Activated naive CD4-positive, alpha-beta T cell treated with anti-CD3 and anti-CD28 coated beads, Interleukin-2, amount 50 U/mL, for 16 hours (primary cell): ENCODE measurements at places on chromosomes 7 and 10.

DNA sequence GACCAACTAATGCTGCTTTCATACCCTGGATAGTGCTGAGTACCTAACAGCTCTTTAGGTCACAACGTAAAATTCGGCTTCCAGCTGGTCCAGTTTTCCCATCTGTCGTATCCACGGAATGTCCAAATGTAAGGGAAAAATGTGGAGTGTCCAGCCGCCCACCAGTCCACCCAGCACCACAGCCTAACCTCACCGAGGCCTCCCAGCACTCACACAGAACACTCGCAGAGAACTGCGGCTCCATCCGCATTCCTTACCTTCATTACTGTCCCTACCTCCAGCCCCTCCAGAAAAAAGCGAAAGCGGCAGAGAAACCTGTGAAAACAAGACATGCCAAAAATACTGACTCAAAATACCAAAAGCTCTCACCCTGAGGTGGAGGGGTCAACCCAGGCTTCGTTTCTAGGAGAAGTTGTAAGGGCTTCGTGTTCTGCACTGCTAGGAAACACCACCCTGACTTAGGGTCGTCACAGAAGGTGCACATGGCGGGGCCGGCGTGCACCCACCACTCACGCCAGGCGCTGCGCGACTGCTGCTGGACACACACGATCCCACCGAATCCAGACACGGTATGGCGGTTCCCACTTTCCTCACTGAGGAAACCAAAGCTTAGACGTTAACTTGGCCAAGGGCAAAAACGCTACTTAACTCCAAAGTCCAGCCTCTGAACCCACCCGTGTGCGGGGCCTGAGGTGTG lies 73.9 kb downstream of the AMZ1 start:
- no peak for DNase-seq

- no peak for DNase-seq
Measured at GRCh38 chr7:22884911-22885788, 62.5 kb upstream of the TOMM7 start.

GRCh38 chr10:83849150-83849549 lies 290.2 kb upstream of the GHITM start:
- DNase-seq = no peak

GRCh38 chr7:36305226-36305625 lies 84.4 kb upstream of the ANLN start:
- no peak for DNase-seq

DNA sequence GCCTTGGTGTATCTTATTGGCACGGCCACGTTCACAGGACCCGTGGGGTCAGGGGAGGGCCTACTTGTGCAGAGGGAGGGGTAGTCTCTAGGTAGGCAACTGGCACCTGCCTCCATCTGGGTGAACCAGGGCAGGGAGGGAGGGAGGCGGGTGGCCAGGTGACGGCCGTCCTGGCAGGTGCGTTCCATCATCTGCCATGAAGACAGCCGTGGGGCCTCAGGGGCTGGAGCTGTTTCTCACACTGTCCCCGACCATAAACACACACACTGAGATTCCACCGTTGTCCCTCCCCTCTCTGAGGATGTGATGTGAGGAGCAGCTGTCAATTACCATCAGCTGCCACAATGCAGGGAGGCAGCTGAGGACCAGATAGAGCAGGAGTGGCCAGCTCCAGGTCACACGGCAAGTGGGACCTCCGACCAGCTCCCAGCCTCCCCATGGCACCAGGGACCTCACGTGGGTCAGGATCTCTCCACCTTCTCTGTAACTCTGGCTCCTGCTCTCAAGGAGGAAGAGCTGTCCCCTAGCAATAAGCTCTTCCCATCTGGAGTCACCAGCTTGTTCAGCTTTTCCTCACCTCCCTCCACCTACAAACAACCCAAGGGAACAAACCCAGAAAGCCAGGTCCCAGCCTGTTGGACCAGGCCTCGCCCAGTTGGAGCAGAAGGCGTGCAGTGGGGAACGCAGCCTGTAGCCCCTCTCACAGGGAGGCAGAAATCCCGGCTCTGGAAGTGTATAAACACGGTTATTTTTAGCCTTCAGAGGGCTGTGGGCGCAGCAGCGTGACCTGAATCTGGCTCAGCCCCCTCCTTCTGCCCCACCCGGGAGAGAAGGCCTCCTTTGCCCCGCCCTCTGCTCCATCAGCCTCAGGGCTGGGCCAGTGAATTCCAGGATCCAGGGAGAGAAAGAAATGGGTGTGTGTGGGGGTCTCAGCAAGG lies 33.1 kb downstream of the ZMIZ1 start:
- DNase-seq = no peak

DNA sequence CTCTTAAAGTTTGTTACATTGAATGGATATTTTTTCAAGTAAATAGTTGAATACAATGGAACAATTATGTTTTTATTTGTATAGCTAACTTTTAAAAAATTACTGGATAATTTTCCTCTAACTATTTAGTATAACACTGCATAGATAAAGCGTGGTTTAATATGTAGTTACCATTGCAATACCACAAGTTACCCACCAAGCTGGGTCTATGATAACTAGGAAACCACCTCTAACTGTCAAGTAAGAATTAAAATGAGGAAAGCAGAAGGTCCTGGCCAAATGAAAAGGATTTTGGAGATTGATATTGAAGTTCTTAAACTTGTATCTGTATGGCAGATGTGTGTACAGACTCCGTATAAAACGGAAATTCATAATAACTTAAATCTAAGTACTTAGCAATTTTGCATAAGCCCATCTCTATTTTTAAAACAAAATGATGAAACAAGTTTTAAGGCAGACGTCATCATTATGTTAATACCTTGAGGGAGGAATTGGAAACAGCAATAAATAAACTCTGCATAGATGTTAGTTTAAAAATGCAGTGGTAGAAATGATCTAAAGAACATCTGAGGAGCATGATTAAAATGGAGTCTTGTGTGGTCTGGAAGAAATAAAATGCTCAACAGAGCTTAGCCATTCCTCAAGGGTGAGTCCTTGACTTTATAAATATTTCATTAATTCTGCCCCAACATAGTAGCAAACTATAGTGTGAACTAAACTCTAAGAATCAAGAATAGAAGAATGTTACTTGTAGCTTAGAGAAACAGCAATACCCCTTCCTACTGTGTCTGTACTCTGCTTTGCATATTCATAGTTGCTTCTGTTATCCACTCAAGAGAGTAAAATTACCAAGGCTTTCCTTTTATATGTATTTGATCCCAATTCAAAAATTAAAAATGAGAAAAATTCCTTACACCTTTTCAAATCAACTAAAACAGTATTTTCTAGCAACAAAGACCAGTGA lies 206.4 kb upstream of the FERD3L start:
- DNase-seq = no peak

- DNase-seq = no peak
Measured at GRCh38 chr10:121378251-121378801, 219.9 kb downstream of the FGFR2 start.

DNA sequence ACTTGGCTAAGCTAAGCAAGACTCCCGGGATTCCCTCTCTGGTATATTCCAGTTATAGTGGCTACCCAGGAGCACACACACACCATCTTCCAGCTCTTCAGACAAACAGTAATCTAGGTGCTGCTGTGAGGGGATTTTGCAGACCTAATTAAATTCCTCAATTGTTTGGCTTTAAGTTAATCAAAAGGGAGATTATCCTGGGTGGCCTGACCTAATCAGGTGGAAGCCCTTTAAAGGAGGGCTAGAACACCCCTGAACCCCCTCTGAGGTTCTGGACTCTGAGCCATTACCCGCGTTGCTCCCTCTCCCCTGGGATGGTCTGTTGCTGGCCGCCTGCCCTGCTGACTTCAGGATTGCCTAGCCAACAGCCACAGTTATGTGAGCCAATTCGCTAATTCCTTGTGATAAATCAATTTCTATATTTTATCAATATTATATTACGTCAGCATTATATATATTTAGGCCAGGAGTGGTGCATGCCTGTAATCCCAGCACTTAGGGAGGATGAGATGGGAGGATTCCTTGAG lies 6.4 kb downstream of the SFXN2 start:
- no peak for DNase-seq

DNA sequence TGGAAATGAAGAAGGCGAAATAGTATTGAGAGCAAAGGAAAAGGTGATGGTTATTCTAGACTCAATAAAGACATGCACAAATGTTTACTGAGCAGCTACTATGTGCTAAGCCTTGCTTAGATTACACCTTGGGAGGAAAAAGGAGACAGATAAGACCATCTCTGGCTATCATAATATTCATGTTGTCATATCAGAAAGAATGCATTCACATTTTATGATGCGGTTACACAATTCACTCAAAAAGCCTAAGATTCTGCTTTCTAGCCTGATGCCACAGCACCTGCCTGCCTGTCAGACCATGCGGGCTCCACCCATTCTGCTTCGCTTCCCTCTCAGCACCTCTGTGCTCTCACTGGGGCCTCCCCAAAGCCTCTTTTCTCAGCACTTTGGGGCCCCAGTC lies 100.9 kb downstream of the JCAD start:
- no peak for DNase-seq

- DNase-seq = no peak
Measured at GRCh38 chr7:13874783-13875182, 114.7 kb downstream of the ETV1 start.

GRCh38 chr7:22452960-22453558 lies 46.9 kb downstream of the STEAP1B start:
- no peak for DNase-seq

DNA sequence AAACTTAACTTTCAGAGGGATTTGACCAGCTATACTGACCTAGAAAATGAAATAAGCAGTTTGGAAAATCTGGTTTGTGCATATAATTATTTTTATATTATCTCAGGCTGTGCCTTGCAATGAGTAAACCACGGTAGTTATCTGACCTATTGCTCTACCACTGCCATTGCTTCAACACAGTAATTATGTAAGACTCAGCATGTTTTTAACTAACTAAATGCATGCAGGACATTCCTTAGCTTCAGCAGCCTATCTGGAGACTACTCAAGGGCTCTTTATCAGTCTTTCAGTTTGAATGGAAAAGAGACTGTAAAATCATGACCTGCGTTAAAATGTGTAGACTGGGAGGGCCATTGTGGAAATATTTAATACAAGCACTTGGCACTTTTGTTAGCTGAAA lies 22.5 kb downstream of the CHN2 start:
- DNase-seq = no peak

DNA sequence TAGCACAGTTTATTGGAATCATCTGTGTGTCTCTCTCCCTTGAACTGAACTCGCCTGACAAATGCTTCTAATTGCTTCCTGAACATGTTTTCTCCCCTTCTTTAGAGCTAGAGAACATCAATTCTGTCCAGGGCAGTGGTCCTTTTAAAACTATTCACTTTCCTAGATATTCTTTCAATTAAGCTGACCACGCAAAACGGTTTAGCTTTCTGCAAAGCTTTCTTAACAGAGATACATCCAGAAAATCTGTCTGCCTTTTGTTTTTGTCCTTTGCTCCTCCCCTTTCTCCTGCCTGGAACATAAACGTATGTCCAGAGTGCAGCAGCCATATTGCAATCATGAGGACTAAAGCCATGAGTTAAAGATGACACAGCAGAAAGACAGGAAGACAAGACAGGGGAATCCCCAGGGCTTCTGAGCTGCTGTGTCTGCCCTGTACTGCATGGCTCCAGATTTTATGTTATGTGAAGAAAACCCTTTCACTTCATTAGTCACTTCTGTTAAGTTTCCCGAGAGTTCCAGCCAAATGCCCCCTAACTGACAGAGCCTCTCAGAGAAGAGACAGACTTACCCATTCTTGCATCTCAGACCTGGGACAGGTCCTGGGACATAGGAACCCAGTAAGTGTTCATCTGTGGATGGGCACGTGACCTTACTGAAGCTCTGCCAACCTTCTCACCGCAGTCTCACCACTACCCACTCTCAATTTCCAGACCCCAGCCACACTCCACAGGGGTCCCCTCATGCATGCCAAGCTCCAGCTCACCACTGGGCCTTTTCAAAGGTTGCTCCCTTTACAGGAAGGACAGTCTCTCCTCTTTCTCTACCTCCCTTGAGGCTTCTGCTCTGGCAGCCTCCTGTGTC lies 35.0 kb upstream of the CPXM2 start:
- no peak for DNase-seq

DNA sequence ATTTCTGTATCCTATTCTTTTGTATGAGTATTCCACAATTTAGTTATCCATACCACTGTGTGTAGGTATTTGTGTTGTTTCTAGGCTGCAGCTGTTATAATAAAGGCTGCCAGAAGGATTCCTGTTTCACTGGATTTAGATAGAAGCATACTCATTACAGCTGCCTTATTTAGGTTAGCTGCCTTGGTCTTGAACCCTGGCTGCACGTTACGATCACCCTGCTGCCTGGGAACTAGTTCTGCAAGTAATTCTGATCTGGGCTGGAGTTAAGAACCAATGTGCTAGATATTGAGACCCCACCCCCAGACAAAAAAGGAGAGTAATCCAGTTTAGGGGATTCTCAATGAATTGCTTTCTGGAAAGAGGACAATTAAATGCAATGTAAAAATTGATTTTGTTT lies 43.1 kb downstream of the CCDC71L start:
- no peak for DNase-seq

- no peak for DNase-seq
Measured at GRCh38 chr7:604884-605531, 85.4 kb upstream of the PDGFA start.

DNA sequence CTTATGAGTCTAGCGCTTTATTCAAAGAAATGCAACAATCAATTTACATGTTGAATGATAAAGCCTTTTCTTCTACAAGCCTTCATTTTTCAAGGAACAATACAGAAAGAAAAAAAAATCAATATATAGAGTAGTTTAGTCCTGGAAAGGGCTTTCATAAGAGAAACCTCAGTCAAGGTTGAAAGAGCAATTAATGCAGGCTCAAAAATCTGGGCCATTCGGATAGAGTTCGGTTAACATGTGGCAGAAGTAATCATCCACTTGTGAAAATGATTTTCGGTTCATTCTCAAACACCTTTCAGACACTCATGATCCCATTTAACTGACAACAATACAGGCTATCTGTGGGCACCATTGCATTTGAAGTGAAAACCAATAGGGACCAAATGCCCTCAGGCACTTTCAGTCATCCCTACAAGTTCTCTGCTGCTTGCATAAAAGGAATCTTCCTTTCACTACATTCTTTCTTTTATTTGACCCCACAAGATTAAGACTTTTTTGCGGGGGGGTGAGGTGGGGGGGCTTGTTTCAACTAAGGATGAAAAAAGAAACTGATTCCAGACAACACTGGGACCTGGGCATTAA lies 177.9 kb downstream of the RNF133 start:
- no peak for DNase-seq

DNA sequence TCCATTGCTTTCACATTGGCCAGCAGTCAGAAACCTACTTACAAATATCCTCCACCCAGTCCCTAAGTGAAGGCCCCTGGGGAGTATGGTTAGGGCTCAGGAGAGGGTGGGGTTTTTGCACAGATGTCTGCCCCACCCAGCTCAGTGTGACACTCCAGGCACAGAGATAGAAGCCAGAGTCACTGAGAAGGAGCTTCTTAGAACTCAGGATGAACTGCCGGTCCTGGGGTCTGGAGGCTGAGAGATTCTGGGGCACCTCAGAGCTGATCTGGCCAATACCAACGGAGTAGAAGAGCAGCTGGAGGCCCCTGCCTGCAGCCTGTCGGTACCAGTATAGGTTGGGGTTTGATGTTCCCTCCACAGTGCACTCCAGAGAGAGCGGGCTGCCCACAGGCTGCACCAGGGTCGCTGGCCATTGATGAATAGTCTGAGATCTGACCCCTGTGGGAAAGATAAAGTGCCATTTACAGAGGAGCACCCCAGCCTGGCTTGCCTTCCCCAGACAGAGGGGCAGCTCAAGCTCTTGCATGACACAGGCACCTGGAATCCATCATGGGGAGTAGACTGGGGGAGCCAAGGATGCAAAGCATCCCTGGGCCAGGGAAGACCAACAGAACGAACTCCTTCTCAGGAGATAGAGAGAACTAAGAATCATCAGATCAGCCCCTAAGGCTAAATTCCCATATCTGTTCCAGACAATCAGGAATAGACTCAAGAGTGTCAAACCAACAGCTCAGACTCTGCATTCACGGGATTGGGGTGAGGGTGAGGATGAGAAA lies 41.9 kb downstream of the PRSS2 start:
- no peak for DNase-seq
